ENCODE measurements at places on chromosomes 12 and 14. TPM values are rescaled to one million over a fixed set of nuclear protein-coding genes. Genes with fewer than 3 reads are reported as not detected.

PLA2G1B gene
- total RNA-seq = not detected

SMCO2 gene
- 0.31 TPM for total RNA-seq

IFNG gene
- not detected for total RNA-seq

SLC25A3 gene
- total RNA-seq = 508 TPM

SYT10 gene
- 10.2 TPM for total RNA-seq

GRCh38 chr14:99945732-99946651 is 119.2 kb upstream of the EVL start:
- H3K27ac ChIP-seq = no peak overlapping the region
- no peak overlapping the region for H3K4me3 ChIP-seq
- no peaks in the 10 kb centered on the region for H3K27me3 ChIP-seq
- H3K36me3 ChIP-seq = peaks cover 8% of the 10 kb centered on the region
- H3K4me1 ChIP-seq = peaks cover 4% of the 10 kb centered on the region

GRCh38 chr12:47414511-47414910 is 291.3 kb downstream of the RPAP3 start:
- no peak for DNase-seq
- H3K27me3 ChIP-seq = no peaks in the 10 kb centered on the region
- H3K4me3 ChIP-seq = no peak overlapping the region
- no peak overlapping the region for H3K27ac ChIP-seq

- no peaks in the 10 kb centered on the region for H3K36me3 ChIP-seq
- no peak for DNase-seq
- H3K27ac ChIP-seq = no peak overlapping the region
- no peaks in the 10 kb centered on the region for H3K4me1 ChIP-seq
Measured at GRCh38 chr12:94027561-94027960, 120.8 kb upstream of the PLXNC1 start.

DNA sequence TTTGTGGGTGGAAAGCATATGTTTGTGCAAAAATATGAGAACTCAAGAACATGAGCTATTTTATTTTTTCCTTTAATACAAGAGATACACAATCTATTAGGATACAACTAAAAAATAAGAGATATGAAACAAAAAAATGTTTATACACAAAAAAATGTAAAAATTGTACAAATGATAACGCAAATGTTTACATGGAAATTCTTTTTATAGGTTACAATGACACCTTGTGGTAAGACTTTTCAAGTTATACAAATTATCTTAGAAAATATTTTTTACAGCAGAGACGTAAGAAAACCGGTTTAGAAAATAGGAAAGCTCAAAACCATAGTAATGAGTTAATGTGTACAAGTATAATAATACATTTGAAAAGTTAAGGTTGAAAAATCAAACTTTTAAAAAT is 25.5 kb downstream of the CEP83 start:
- H3K4me3 ChIP-seq = peak overlapping the region; percentile 44
- H3K36me3 ChIP-seq = no peaks in the 10 kb centered on the region
- DNase-seq = no peak
- H3K27me3 ChIP-seq = no peaks in the 10 kb centered on the region
- H3K4me1 ChIP-seq = peaks cover 4% of the 10 kb centered on the region
- peak overlapping the region; percentile 54 for H3K27ac ChIP-seq

DNA sequence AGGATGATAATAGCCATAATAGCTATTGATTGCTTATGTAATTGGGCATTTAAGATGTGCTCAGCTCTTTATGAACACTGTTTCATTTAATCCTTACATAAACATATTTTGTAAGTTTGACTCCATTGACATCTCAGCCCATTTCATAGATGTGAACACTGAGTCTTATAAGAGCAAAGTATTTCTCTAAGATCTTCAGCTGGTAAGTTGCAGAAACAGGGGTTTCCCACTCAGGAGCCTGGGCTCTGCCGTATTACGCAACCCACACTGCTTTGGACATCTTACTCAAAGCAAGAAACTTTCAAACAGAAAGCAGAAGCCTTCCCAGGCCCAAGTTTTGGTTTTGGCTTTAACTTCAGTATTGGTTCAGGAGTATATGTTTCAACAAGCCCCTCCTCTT is 705.1 kb downstream of the MED13L start:
- H3K27ac ChIP-seq = no peak overlapping the region
- no peak overlapping the region for H3K4me3 ChIP-seq
- H3K36me3 ChIP-seq = no peaks in the 10 kb centered on the region
- H3K27me3 ChIP-seq = peaks cover 14% of the 10 kb centered on the region
- H3K4me1 ChIP-seq = no peaks in the 10 kb centered on the region
- no peak for DNase-seq

GRCh38 chr12:6632026-6632983 is 3.5 kb downstream of the LPAR5 start:
- no peaks in the 10 kb centered on the region for H3K27me3 ChIP-seq
- no peaks in the 10 kb centered on the region for H3K4me1 ChIP-seq
- no peak overlapping the region for H3K4me3 ChIP-seq
- no peak overlapping the region for H3K27ac ChIP-seq
- DNase-seq = peak; percentile 58
- no peaks in the 10 kb centered on the region for H3K36me3 ChIP-seq

- H3K4me1 ChIP-seq = peaks cover 8% of the 10 kb centered on the region
- H3K36me3 ChIP-seq = no peaks in the 10 kb centered on the region
Measured at GRCh38 chr12:11553871-11554533, 95.5 kb upstream of the ETV6 start.

DNA sequence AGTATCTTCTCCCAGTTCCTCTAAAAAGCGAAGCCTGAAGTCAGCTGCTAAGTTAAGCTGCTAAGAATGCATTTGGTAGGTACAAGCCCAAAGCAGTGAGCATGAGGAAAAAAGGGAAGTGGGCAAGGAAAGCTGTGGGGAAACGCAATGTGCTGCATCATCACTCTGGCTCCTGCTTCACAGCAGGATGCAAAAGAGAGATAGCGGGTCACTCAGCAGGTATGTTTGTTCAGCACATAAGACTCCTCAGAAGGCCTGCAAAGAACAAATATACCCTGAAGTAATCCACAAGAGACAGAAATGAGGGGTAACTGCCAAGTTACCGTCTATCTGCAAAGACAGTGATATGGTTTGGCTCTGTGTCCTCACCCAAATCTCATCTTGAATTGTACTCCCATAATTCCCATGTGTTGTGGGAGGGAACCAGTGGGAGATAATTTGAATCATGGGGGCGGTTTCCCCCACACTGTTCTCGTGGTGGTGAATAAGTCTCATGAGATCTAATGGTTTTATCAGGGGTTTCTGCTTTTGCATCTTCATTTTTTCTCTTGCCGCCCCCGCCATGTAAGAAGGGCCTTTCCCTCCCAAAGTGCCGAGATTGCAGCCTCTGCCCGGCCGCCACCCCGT is 127.4 kb upstream of the EGLN3 start:
- H3K27me3 ChIP-seq = no peaks in the 10 kb centered on the region
- H3K27ac ChIP-seq = no peak overlapping the region
- H3K4me1 ChIP-seq = no peaks in the 10 kb centered on the region
- H3K36me3 ChIP-seq = no peaks in the 10 kb centered on the region
- no peak overlapping the region for H3K4me3 ChIP-seq
- peak; percentile 73 for DNase-seq

DNA sequence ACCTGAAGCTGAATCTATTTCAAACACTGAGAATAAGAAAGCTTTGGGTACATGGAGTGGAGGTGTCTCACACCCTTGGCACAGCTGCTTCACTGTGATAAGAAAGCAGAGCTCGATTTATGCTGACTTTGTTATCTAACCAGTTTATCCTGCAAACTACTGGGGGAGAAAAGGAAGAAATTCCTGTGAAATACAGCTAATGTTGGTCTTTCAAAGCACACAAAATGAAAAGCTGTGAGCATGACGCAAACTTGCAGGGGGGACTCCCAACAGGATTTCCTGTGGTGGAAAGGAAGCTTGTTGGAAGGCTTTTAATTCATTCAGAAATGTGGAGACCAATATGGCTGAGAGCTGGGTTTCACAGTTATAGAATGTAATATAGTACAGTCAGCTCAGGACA is 53.4 kb downstream of the SRGAP1 start:
- H3K36me3 ChIP-seq = no peaks in the 10 kb centered on the region
- H3K27ac ChIP-seq = no peak overlapping the region
- H3K4me3 ChIP-seq = peak overlapping the region; percentile 67
- H3K4me1 ChIP-seq = peaks cover 14% of the 10 kb centered on the region
- no peak for DNase-seq
